ENCODE measurements at places on chromosomes 6 and 20. TPM values are rescaled to one million over a fixed set of nuclear protein-coding genes. Genes with fewer than 3 reads are reported as not detected.

COX4I2 gene
- total RNA-seq: 61.4 TPM

TBXT gene
- total RNA-seq: not detected

TASP1 gene
- total RNA-seq: 17.2 TPM

KIF25 gene
- total RNA-seq: not detected

DNA sequence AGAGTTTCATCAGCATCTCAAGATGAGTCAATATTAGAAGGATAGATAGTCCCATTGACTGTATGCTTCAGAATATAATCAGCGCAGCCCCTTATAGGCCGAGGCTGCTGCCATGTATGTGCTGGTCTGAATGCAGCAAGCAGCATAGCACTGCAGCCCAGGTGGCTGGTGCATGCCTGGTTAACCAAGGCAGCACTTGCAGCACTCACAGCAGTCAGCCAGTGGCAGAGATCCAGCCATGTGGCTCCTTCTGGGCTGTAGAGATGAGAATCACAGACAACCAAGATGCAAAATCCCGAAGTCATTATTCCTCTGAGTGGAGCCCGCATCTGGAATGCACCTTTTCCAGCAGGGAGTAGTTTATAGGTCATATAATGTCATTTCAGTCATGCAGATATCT is 251.9 kb downstream of the UST start:
- H3K27ac ChIP-seq: no peak overlapping the region
- no peaks in the 10 kb centered on the region for H3K4me1 ChIP-seq
- H3K36me3 ChIP-seq: no peaks in the 10 kb centered on the region
- no peak overlapping the region for H3K4me3 ChIP-seq
- no peaks in the 10 kb centered on the region for H3K27me3 ChIP-seq

GRCh38 chr20:50039706-50040431 is 57.1 kb downstream of the SNAI1 start:
- H3K4me1 ChIP-seq: no peaks in the 10 kb centered on the region
- no peak for DNase-seq
- no peaks in the 10 kb centered on the region for H3K27me3 ChIP-seq
- no peak overlapping the region for H3K27ac ChIP-seq
- H3K4me3 ChIP-seq: no peak overlapping the region

DNA sequence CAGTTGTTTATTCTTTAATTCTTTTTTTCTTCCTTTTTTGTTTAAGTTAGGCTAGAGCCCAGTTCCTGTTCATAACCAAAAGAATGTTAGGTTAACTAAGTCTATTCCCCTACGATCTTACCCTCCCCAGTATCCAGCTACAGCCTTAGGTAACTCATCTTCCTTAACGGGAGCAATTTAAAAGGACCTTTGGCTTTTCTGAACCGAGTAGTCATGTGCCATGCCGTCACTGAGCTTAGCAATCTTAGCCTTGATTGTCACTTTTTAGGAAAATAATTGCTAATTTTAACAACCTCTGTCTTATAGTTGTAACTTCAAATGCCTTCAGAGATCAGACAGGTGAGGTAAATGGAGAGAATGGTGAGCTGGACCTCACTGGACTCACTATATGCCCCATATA is 6.2 kb downstream of the METTL24 start:
- H3K4me1 ChIP-seq: peaks cover 20% of the 10 kb centered on the region
- no peaks in the 10 kb centered on the region for H3K36me3 ChIP-seq
- no peak overlapping the region for H3K4me3 ChIP-seq

DNA sequence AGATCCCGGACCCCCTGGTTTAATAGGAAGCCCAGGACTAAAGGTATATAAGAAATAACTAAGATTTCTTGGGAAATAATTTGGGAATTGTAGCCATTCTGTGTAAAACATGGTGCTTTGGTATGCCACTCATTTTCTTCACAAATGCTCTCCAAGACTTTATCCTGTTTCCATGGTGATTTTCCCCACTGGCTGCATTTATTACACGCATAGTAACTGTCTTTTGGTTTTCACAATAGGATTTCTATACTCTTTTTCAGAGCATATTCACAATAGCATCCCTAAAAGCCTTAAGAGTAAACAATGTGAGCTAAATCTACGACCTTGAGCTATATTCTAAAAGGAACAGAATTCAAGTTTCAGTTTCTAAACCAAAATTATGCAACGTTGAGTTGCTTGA is 160.8 kb downstream of the COL9A1 start:
- H3K4me3 ChIP-seq: no peak overlapping the region
- no peaks in the 10 kb centered on the region for H3K4me1 ChIP-seq
- no peaks in the 10 kb centered on the region for H3K36me3 ChIP-seq

DNA sequence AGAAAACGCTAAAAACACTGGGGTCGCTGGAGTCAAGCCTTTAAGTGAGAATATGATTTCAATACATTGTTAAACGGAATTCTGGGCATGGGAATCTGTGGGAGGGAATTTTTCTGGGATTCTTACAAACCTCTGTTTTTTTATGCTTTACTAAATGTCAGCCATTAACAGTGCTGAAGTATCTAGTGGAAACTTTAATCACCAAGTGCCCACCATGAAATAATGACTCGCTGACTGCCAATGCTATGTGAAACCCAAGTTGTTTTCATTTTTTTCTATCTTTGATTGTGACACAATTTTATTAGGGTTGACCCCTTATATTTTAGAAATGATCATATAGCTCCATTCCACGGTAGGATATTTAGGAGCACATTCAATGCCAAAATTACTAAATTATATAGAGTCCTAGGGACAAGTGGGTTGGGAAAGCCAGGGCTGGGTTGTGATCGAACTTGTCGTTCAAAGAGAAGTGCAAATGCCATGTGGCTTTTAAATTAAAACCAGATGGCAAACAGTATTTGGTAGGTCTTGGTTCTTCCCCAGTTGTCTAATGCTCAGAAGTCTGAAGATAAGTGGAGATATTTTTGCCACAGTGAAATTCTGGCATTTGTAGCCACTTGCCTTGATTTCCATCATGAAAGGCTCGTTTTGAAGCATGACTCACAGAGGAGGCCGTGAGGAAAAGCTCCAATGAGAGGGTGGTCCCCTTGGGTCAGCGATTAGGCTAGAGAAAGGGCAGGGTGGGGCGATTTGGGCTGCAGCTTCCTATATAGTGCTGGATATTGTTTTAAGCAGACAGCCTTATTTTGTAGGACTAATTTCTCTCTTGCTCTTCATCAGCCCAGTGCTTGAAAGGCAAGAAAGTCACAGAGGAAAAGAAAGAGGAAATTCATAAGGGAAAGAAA is 254.4 kb upstream of the JAG1 start:
- no peak overlapping the region for H3K4me3 ChIP-seq
- no peak for DNase-seq
- no peaks in the 10 kb centered on the region for H3K36me3 ChIP-seq
- no peaks in the 10 kb centered on the region for H3K27me3 ChIP-seq

DNA sequence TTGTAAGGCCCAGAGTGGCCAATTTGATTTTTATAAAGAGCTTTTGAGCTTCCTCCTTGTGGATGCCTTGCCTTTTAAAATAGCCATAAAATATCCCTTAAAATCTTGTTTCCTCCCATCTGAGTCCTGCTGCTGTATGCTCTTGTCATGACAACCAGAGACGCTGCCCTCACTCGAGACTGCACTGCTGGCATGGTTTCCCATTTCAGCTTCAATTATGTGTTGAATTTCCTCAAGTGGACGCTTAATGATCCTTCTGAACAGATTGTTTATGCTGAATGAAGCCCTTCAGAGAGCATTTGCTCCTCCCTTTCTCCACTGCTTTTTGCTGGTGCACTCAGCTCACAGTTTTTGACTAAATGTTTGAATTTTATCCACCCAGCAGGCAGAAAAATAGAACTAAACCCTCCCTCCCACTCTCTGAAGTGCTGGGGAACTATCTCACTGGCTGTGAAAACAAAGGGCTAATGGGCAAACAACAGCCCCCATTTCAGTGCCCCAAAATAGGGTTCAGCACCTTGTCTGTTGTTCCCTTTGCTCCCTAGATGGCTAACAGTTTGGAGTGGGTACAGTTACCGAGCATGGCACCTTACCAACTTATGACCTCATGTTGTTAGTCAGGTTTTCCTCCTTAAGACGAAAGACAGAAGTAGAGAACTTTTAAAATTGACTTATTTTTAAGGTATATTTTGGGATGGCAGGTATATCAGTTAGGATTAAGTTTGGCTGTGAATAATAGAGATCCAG is 45.5 kb upstream of the RNF8 start:
- H3K4me1 ChIP-seq: peaks cover 2% of the 10 kb centered on the region
- DNase-seq: peak; percentile 72
- peaks cover 3% of the 10 kb centered on the region for H3K36me3 ChIP-seq
- H3K27me3 ChIP-seq: no peaks in the 10 kb centered on the region
- H3K4me3 ChIP-seq: no peak overlapping the region

- H3K36me3 ChIP-seq: no peaks in the 10 kb centered on the region
- no peak for DNase-seq
- no peaks in the 10 kb centered on the region for H3K4me1 ChIP-seq
Observed at GRCh38 chr6:33813990-33814985, 10.5 kb upstream of the MLN start.

DNA sequence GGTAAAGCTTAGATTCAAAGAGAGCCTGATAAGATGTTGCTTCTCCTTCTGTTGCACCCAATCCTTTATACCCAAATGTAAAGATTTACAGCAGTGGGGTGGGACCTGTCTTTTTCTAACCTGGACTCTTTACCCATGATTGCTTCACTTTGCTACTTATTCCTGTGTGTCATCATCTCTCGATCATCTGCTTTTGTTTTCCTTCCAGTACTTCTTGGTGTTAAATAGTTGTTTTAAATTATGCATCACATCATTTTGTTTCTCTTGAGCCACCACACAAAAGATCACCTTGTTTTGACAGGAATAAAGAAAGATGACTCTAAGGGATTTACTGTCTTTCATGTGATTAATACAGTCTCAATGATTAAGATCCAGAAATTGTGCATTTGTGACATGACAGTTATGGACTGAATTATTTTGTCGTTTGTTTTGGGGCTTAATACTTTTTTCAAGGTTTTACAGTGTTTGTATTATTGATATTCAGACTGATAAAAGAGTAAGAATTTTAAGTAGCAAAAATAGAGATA is 123.1 kb downstream of the CDKAL1 start:
- no peaks in the 10 kb centered on the region for H3K27me3 ChIP-seq
- DNase-seq: no peak
- H3K4me1 ChIP-seq: no peaks in the 10 kb centered on the region
- H3K36me3 ChIP-seq: no peaks in the 10 kb centered on the region
- no peak overlapping the region for H3K27ac ChIP-seq

- H3K27ac ChIP-seq: no peak overlapping the region
- DNase-seq: no peak
- H3K27me3 ChIP-seq: no peaks in the 10 kb centered on the region
Observed at GRCh38 chr6:52388790-52389189, 26.8 kb downstream of the PAQR8 start.

- no peak for DNase-seq
- H3K27me3 ChIP-seq: no peaks in the 10 kb centered on the region
- no peak overlapping the region for H3K4me3 ChIP-seq
- no peaks in the 10 kb centered on the region for H3K4me1 ChIP-seq
- H3K36me3 ChIP-seq: no peaks in the 10 kb centered on the region
Observed at GRCh38 chr6:152499931-152500330, 137.2 kb downstream of the SYNE1 start.

All from ascending aorta (tissue), 2 donors.